ENCODE measurements at places on chromosomes 5 and 9. TPM values are rescaled to one million over a fixed set of nuclear protein-coding genes. Genes with fewer than 3 reads are reported as not detected.

Gene PCDHA10
- 47.7 TPM for total RNA-seq

Gene ZFP62
- total RNA-seq, result 27.0 TPM

Gene ANKRD20A1
- total RNA-seq, result not detected

Gene FOXD4L6
- not detected for total RNA-seq

Gene FCN2
- not detected for total RNA-seq

Gene CDH10
- 3.0 TPM for total RNA-seq

Gene SLC25A2
- total RNA-seq, result 1.9 TPM

Gene TAF11L10
- total RNA-seq, result 0.83 TPM

Gene HRCT1
- total RNA-seq, result not detected

Gene HK3
- total RNA-seq, result not detected

Gene DHFR
- 23.5 TPM for total RNA-seq

Gene HTR4
- total RNA-seq, result not detected

Gene SAXO1
- total RNA-seq, result 0.37 TPM

Gene PPWD1
- total RNA-seq, result 37.6 TPM

Gene SNCAIP
- total RNA-seq, result 6.7 TPM

Gene NUDT12
- 10.9 TPM for total RNA-seq

Gene PCA3
- not detected for total RNA-seq

Gene ENC1
- 302 TPM for total RNA-seq

Gene ANKRD34B
- total RNA-seq, result not detected

Gene STING1
- not detected for total RNA-seq

Gene ADRB2
- total RNA-seq, result not detected

Gene PDLIM4
- 81.6 TPM for total RNA-seq

Gene CDKN2A
- total RNA-seq, result not detected

Gene ELAVL2
- total RNA-seq, result 384 TPM

Gene GABRA1
- not detected for total RNA-seq

Gene GARNL3
- total RNA-seq, result 14.7 TPM

Gene TLE1
- total RNA-seq, result 345 TPM

Gene GPR150
- not detected for total RNA-seq

Gene PLAC8L1
- 2.2 TPM for total RNA-seq

Gene ZNF782
- 4.9 TPM for total RNA-seq

Gene GALT
- total RNA-seq, result 57.5 TPM

Gene RPP25L
- 12.6 TPM for total RNA-seq

Gene CA9
- not detected for total RNA-seq

Gene GPX8
- 2.7 TPM for total RNA-seq

Gene POLR3G
- 3.9 TPM for total RNA-seq

Gene MEGF10
- 0.69 TPM for total RNA-seq

Gene EHMT1
- 162 TPM for total RNA-seq

Gene PCDHGA9
- 5.5 TPM for total RNA-seq

Gene GRIA1
- total RNA-seq, result not detected
